Kasumi-1 (cell line): ENCODE measurements at places on chromosomes 1 and 21.

- DNase-seq: no peak
Measured at GRCh38 chr1:25031601-25031965, 101.5 kb upstream of the RUNX3 start.

GRCh38 chr1:206471415-206471801, 1.1 kb downstream of the IKBKE start:
- no peak for DNase-seq

- DNase-seq: no peak
Measured at GRCh38 chr1:151635479-151636072, 23.7 kb downstream of the SNX27 start.

GRCh38 chr1:56397811-56398231, 181.5 kb downstream of the PLPP3 start:
- no peak for DNase-seq

- DNase-seq: no peak
Measured at GRCh38 chr1:7145947-7146346, 360.7 kb downstream of the CAMTA1 start.

- DNase-seq: no peak
Measured at GRCh38 chr1:93814795-93815340, 64.1 kb downstream of the DNTTIP2 start.

DNA sequence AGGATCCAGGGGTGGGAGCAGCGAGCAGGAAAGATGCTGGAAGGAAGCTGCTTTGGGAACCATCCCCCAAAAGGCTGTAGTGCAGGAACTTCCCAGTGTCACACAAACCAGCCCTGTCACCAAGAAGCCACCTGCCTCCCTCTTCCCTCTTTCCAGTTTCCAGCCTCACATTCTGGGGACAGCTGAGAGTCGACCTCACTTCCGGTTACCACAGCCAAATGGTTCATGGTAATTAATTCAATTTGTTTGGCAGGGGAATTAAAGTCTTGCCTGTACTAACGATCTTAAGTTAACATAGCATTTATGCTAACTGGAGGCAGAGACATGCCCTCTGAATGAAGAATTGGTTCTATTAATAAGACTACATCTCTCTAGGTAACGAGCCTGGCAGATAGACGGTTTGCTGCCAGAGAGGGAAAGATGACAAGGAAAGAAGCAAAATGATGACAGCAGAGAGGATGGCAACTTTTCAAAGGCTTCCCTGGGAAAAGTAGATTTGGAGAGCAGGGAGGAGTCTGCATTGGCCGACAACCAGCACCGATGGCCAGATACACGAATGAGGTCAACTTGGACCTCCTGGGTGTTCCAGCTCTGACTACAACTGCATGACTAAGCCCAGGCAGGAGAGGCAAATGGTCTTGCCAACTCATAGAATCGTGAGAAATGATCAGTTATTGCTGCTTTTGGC, 64.1 kb downstream of the TMCO4 start:
- no peak for DNase-seq

DNA sequence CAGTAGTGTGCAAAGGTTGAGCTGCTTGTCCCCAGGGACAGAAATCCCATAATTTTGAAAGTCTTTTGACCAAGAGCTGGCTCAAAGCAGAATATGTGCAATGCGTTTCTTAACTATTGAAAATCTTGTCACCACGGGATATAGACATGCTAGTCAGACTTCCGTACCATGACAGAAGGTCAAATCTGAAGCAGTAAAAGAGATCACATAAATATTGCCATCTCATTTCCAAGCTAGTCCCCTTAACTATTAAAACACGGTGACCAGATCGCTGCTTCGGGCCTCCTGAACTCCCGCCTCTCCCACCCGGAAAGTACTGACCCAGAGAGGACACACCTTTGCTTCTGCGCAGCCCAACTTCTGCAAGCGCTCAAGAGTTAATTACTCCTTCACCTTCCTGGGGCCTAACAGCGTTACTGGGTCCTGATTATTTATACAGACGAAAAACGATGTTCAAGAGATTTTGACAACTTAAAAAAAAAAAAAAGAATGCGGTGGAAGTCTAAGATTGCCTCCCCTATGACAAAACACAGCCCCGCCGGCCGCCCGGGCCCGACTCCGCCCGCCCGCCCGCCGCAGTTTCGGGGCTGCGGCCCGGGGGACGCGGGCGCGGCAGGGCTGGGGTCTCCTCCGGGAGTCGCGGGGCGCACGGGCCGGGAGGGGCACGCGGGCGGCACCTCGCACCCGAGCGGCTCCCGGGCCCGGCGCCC, 692 bp downstream of the SORT1 start:
- no peak for DNase-seq

- DNase-seq: peak; percentile 65
Measured at GRCh38 chr1:21232044-21232443, 55.3 kb upstream of the EIF4G3 start.

DNA sequence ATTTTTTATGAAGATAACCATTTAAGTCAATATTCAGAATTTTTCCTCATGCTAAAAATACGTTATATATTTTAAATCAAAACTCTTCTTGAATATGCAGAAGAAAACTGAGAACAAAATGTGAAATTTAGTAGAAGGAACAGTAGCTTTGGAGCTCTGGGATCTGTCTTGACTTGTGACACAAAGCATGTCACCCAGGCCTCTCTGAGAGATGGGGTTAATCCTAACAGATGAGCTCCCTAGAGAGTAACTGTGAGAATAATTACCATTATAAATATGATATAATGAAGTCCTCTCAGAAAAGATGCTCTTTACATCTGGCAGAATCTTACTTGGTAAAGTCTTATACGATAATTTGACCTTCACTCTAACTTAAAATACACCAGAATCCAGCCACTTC, 272.0 kb downstream of the PTPRC start:
- DNase-seq: no peak

GRCh38 chr1:162697140-162697895, 65.1 kb downstream of the DDR2 start:
- DNase-seq: no peak

DNA sequence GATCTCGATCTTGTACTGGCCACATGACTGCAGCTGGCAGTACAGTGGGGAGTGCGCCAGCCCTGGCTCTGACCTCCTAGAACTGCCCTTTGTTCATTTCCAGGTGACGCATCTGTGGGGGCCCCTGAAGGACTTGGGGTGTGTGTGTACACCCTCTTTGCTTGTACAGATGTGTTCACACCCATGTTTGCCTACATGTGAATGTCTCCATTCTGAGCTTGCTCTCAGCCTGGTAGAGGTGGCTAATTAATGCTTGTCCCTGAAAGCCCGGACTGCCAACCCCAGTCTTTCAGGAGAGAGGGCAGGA, 19.8 kb downstream of the TNFRSF1B start:
- no peak for DNase-seq

- DNase-seq: no peak
Measured at GRCh38 chr1:82597649-82598048, 796.9 kb downstream of the ADGRL2 start.

DNA sequence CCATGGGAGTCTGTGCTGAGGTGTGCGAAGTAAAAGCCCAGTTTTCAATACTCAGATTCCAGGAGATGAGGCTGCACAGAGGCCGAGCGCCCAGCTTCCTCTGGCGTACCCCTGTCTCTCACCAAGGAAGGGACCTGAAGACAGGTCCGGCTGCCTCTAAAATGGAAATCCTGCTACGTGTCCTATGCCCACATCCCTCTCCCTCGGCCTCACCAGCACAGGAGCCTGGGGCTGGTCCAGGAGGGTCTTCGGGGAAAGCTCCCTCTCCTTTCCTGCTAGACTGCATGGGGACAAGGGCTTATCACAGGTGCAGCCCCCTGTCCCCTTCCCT, 392 bp downstream of the MRPL55 start:
- DNase-seq: no peak

GRCh38 chr1:1173061-1173792, 453 bp upstream of the TTLL10 start:
- DNase-seq: no peak

DNA sequence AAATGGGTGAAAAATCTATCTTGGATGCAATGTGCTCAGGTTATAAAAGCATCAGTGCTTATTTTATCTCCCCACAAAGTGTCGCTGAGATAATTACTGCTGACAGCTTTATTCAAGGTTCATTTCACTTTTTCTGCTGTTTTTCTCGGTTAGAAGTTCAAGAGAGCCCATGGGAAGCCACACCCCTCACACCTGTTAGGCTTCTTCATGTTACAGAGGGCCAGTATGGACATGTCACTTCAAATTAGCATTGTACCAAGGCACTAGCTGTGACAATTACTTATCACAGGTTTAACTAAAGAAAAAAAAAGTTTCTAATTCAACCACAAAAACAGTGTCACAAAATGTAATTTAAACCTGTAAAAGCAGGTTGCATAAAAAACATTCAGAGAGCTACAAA, 187.3 kb upstream of the DMRTA2 start:
- no peak for DNase-seq

DNA sequence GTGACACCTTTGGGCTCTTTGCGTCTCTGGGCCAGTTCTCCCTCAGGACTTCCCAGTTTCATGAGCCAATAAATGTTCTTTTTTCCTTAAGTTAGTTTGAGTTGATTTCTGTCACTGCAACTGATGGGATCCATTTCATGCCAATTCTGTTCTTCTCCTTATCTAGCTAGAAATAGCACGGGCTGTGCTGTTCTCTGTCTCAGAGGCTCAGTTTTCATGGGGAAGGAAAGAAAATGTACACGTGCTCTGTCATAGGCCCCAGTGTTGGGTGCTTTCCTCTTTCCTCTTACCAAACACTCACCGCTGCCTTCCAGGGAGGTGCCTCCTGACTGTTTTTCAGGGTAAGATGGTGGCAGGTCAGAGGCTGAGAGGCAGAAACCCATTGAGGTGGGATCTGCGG, 43.2 kb upstream of the ACTL8 start:
- DNase-seq: no peak

DNA sequence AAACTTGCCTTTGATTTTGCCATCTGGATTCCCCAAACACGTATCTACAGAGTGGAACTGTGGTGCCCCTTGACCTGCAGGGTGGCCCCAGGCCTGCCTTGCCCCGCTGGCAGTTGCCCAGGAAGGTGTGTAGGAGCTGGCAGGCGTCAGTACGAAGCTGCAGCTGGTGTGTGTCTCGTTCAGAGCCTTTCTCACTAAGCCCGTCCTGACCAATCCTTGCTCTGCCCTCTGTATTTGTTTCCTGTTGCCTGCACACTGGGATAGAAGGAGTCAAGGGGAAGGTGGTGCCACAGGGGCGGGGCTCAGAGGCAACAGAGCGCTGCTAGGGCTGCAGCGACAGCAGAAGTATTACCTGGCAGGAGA, 5.2 kb upstream of the VSIG8 start:
- no peak for DNase-seq

DNA sequence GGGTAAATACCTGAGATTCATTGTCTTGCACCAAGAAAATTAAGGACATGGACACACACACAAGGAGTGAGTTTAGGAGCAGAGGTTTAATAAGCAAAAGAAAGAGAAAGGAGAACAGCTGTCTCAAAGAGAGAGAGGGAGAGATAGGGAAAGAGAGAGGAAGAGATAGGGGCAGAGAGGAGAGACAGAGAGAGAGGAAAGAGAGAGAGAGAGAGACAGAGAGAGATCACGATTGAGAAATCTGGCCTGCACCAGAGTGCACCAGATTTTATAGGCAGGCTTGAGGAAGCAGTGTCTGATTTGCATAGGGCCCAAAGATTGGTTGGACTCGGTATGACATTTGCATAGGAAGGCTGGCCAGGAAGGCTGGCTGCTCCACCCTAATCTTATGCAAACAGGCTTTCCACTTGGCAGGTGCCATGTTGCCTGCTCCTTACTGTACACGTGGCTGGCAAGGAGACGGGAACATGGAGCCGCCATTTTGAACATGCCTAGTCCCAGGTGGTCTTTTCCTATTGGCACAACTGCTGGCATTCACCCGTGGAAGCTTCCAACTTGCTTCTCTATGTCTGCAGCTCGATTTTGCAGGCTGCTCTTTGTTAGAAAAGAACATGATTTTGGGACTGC, 419.9 kb downstream of the ZP4 start:
- no peak for DNase-seq

DNA sequence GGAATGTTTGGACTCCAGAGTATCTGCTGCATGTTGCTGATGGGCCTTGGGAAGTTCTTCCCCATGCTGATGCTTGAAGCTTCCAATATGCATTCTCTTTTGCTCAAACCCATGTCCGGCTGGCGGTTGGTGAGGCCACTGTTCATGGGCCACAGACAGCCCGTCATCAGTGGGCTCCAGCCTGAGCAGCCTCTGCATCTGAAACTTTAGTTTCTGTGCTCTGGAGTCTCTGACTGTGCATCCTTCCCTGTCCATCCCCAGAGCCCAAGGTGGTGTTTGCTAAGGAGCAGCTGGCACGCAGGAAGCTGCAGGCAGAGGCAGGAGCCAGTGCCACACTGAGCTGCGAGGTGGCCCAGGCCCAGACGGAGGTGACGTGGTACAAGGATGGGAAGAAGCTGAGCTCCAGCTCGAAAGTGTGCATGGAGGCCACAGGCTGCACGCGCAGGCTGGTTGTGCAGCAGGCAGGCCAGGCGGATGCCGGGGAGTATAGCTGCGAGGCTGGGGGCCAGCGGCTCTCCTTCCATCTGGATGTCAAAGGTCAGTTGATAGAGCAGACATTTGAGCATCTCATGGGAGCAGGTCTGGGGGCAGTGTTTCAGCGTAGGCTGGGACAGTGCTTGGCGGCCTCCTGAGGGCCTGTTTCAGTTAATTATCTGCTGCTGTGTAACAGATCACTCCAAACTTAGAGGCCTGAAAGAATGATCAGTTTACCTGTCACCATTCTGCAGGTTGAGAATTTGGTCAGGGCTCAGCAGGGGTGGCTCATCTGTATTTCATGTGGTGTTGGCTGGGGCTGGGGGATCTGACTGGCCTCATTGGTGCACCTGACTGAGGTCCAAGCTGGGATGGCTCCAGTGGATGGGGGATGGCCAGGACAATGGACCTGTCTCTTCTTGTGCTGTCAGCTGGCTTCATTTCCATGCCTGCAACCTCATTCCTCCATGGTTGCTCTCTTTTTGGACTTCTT, 16.6 kb downstream of the OBSCN start:
- DNase-seq: no peak

DNA sequence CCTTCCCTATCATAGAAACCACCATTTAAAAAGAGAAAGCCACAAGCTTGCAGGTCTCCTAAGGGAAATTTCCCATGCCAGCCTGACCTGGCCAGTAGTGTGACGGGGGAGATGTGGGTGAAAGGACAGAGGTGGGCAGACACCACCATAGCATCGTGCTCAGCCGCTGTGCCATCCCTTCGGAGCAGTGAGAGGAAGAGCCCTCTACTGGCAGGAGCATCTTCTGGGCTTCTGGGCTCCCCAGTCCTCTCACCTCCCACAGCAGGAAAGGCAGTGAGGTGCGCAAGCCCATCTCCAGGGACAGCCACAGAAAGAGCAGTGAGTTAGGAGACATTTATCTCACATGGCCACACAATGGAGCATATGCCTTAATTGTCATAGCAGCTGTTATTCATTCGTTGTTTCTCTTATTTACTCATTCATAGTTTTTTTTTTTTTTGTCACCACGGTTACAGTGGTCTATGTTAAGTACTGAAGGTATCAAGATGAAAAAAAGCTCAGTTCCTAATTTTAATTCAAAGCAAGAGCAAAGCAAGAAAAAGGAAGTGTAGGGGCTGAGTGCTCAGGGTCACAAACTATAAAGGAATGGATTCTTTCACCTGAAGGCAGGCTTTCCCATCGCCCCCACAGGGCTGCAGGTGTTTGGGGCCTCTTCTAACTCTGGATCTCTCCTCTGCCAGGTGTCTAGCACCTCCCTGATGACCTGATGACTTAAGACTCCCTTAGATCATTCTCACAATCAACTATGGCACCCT, 48.8 kb upstream of the CAMK1G start:
- no peak for DNase-seq

GRCh38 chr21:44574457-44575306, 1.2 kb downstream of the KRTAP10-4 start:
- no peak for DNase-seq
